NCI-H446 (cell line): ENCODE measurements at places on chromosomes 13 and 19.

- DNase-seq: no peak
Observed at GRCh38 chr13:65966991-65967451, 1263.1 kb downstream of the PCDH9 start.

DNA sequence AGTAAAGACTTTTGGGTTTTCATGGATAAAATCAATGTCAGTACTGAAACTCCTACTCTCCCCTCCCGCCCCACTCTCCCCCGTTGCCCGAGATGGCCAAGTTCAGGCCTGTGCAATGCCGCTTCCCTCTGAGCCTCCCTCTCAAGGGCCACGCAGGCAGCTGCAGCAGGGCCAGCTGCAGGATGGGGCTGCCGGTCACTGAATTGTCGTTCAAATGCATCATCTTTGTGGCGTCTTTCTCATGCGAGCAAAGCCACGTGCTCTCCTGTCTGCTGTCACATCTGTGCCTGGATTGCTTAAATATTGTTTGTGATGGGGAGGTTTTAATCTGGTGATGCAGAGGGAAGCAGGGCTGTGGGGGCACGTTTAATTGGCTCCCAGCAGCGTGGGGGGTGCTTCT lies 26.6 kb downstream of the SHISA2 start:
- no peak for DNase-seq

- DNase-seq: no peak
Observed at GRCh38 chr19:30566681-30567420, 194.7 kb downstream of the ZNF536 start.

- DNase-seq: no peak
Observed at GRCh38 chr19:16527971-16528521, 14.2 kb downstream of the CHERP start.

DNA sequence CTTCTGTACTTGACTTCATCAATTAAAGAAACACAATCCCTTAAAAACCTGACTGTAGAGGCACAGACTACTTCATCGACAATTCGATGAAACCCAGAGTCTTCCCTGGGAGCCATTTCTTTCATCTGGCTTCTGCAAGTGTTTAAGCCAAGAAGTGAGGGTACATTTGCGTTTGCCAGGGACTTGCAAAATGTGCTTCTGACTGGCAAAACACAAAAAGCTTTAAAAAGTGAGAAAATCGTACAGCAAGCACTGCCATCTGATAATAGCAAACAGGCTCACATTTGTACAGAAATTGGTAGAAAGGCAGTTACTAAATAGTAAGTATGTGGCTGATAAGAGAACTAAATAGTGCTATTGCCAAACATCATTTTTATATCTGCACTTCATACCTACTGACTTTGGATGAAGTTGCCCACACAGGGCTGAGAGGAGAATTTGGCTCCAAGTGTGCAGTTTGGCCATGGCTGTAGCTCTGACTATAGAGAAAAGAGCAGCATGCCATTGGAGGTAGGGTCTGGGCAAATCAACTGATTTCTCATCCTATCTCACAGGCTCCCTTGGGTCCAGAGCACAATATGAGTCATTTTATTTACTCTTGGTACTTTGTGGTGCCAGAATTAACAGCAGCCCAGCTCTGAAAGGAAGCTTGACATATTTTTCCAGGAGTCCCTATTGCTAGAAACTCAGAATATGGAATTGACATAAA lies 358.1 kb downstream of the OXGR1 start:
- no peak for DNase-seq

DNA sequence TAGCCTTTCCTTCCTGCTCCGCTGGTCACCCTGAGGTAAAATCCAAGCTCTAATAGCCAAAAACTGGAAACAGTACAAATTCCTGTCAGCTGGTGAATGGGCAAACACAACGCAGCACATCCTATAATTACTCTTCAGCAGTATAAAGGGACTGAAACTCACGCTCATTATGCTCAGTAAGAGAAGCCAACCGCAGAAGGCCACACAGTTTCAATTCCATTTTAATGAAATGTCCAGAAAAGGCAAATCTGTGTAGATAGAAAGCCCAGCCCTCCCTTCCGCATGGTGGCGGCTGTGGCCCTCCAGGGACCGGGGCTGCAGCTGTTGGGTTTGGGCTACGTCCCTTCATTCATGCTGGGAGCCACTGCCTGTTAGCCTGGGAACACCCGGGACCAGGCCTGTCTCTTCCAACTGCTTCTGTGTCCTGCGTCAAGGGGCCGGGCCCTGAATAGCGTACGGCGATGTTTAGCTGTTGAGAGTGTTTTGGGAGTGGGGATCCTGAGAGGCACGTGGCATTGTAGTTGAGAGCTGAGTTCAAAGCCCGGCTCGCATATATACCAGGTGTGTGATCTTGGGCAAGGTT lies 23.5 kb downstream of the NKPD1 start:
- DNase-seq: no peak

DNA sequence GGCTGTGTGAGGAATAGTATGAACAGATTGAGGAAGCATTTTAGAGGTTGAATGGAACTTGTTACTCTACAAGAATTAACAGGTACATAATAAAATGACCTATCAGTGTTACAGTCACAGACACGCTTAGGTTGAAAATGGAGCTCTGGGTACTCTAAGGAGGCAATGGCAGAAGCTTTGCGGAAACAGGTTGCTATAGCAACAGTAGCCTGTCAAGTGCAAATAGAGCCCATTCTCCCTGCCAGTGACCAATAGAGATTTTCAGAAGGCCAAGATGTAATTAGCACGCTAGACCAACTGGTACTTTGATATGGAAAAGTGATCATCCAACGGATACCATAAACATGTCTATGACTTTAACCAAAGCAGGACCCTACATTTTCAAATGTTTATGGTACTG lies 148.5 kb upstream of the FREM2 start:
- DNase-seq: no peak

- no peak for DNase-seq
Observed at GRCh38 chr19:46428239-46429135, at the start of gene PNMA8C. Gene PNMA8C, minus strand, starts transcription at chr19:46428936. Its CDS starts 577 bp downstream, at chr19:46428359.

- DNase-seq: no peak
Observed at GRCh38 chr13:20080377-20081164, 80.3 kb downstream of the GJA3 start.

- no peak for DNase-seq
Observed at GRCh38 chr19:18229474-18229873, 3.2 kb upstream of the PDE4C start.

DNA sequence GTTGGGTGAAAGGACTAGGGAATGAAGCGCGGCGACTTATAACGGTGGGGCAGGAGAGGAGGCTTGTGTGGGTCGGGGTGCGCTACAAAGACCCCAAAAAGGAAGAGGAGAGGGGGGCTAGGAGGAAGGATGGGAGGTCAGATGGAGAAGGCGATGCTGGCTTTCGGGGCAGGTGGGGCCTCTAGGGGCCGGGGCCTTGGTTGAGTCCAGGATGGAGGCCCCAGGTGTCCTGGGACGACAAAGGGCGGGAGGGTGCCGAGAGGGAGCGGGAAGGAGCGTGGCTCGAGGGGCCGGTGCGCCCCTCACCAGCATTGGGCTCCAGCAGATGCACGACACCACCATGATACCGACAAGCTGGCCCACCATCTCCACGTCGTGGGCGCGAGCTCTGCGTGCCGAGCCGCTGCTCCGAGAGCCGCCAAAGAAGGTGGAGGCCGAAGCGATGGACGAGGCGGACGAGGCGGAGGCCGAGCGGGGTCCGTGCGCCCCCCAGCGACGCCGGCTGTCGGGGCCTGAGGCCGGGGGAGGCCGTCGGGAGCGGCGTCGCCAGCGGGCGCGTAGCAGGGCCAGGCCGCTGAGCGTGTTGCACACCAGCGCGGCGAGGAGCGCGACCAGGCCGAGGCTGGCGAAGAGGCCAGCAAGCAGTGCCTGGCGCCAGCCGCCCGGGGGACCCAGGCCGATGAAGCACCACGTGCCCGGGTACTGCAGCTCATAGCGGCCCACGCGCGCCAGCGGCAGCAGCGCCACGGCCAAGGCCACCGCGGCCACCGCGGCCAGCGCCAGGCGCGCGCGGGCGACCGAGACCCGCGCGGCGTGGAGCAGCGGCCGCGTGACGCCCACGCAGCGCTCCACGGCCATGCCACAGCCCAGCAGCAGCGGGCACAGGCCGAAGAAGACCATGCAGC lies 1.8 kb downstream of the PTGER1 start:
- DNase-seq: no peak

- no peak for DNase-seq
Observed at GRCh38 chr19:19948800-19949199, 48.1 kb downstream of the ZNF93 start.

GRCh38 chr13:24261566-24261965 lies 47.8 kb upstream of the C1QTNF9 start:
- DNase-seq: no peak

DNA sequence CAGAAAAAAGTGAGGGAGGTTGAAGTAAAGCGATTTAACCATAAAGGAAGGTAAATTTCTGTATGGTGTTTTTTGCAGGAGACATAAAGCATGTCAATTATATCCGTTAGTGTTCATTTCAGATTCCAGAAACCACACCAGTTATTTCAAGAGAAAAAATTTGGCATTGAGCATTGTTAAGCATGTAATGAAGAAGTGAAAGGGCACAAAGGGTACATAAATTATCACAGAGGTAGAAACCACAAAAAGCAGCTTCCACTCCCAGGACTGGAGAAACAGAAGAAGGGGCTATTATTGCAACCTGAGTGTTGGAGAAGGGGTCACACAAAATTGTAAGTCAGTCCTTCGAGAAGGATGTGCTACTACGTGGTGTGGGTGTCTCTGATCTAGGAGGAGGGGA lies 72.2 kb upstream of the DACH1 start:
- DNase-seq: no peak

DNA sequence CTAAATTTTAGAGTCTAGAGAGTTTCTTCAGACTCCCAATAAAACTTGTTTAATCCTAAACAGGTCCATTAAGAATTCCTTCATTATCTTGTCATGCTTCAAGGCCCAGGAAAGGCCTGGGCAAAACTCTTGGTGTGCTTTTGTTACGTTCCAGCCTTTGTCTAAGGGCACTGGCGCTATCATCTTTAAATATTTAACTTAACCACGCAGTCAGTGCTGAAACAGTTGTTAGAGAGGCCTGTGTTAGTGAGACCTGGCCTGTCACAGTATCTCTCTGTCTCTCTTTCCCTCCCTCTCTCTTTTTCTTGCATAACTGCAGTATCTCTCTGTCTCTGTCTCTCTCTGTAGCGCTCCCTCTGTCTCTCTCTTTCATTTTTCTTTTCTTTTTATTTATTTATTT lies 8.2 kb upstream of the OR1M1 start:
- DNase-seq: no peak

DNA sequence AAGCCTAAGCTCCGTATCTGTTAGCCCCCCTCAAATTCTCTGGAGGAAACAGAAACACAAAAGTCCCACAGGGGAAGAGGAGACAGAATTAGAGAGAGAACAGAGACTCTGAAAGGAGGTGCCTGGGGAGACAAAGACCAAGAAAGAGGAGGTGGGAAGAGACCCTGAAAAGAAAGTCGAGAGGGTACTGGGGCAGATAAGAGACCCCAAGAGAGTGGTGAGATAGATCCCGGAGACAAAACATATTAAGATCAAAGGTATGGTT lies 915 bp upstream of the GRWD1 start:
- no peak for DNase-seq

DNA sequence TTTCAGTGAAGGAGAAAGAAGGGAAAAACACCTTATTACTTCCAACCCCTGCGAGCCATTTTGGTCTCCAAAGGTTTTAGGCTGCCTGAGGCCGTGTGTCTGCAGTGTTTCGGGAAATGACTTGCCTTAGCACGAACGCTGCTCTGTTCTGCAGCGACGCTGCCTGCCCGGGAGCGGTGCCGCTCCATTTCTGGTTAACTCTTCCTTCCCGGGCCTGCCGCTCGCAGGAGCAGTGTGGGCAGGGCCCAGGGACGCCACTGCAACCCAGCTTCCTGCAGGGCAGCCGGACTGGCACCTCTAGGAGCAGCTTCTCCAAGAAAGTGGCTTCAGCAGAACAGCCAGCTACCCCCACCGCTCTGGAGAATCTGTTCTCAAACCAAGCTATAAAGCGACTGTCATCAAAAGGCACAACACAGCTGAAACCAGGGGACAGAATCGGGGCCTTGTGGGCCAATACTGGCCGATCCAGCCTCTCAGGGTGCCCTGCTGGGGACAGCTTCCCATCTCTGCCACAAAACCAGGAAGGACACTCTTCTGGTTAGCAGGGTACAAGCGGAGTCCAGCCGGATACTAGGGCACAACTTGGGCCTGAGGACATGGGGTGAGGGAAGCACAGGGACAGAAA lies 72.2 kb downstream of the KCTD15 start:
- DNase-seq: no peak

GRCh38 chr13:53238261-53238660 lies 209.6 kb downstream of the OLFM4 start:
- DNase-seq: no peak

DNA sequence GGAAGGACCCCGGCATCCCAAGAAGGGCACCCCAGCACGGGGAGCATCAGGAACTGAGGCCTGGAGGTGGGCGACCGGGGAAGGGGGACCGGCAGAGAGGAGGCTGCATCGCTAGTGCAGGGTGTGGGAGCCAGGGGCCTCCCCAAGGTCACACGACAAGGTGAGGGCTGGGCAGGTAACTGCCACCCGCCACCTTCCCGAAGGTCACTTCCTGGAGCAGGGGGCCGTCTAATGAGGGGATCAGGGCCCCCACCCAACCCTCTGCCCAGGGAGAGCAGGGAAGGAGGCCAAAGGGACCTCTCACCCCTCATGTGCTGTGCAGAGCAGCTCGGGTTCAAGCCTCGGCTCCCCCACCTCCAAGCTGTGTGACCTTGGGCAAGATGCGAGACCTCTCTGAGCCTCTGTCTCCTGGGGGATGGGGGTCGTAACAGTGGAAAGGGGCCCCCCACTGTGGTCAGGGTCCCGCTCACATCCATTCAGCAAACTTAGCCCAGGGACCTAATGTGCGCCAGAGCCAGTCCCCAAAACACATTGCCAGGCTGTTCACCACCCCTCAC lies 6.0 kb downstream of the ZBTB7A start:
- no peak for DNase-seq

DNA sequence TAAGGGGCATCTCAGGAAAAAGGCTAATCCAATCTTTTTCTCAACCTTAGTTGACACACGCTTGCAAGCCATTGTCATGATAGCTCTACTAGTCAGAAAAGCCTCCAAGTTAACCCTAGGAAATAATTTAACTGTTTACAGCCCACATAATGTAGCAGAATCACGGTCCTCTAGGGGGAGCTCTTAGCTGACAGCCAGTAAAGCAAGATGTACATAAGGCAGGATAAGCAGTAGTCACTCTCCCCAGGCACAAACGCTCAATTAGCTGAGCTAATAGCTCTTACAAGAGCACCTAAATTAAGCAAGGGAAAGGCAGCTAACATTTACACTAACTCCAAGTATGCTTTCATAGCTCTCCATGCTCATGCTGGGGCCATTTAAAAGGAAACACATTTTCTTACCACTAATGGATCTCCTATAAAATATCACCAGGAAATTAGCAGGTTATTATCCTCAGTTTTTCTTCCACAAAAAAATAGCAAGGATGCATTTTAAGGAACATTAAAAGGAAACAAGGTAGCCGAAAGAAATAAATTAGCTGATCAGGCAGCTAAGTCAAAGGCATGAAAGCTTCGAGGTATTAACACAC lies 33.7 kb upstream of the ZSCAN5A start:
- DNase-seq: no peak

DNA sequence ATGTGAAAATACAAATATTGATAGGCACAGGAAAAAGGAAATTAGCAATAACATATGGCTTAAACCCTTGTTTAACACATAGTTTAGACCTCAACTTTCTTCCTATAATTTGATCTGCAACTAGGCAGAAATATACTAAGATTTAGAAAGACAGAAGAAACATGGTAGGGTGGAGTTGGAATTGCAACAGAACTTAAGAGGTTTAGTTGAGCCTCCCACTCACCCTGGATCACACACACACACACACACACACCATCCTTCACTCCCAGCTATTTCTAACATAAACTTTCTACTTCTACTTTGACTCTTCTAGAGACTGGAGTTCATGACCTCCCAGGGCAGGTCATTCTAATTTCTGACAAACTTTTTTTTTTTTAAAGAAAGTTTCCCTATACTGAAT lies 47.4 kb downstream of the FLT3 start:
- no peak for DNase-seq
